Activated CD8-positive, alpha-beta memory T cell treated with anti-CD3 and anti-CD28 coated beads, Interleukin-2, amount 50 U/mL, for 48 hours (primary cell): ENCODE measurements at places on chromosomes 2 and 18.

DNA sequence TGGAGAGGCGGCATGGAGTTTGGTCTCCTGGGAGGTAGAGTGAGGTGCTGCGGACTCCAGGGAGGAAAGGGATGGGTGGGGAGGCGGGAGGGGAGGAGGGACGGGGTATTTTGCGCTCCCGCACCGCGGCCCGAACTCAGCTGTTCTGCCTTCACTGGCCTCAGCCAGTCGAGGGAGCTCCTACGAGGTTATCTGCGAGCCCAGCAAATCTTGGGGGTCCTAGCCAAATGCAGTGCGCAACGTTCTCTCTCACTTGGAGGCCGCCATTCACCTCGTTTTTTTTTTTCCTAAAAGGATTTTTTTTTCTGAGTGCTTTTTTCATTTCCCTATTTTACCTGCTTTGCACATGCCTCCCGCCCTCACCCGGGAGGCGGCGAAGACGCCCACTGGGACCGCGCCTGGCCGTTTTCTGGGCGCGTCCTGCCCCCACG lies 877 bp upstream of the BCL2L11 start:
- DNase-seq: peak; percentile 69

DNA sequence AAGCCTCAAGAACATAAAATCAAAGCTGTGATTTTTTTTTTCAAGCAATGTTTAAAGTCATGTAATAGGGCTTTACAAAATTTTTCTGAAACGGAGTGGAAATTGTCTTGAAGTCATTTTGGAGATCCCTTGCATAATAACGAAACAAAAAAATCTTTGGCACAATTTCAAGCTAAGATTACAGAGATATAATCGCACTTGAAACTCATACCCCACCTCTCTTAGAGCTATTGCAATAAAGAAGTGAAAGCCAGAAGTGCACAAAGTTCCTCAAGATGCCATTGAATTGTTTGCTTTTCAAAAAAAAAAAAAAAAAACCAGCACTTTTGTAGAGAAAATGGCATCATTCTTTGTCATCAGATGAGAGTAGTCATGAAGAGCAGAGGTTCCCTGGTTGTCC lies 152.3 kb downstream of the PAX3 start:
- no peak for DNase-seq

DNA sequence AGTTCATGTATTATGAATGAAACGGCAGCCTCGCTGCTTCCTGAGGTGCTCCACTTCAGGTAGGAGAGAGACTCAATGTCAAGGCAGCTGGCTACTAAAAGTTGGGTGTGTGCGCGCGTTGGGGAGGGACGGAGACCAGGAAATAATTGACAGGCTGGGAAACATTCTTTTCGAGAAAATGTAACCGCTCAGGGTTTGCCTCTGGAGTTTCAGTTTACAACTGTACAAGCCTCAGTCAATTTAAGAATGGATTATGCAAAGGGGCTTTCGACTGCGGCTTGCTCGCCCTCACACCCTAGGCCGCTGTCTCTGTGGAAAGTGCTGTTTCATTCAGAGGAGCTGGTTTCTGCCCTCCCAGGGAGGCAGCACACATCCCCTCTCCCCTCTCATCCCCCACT lies 4.4 kb upstream of the SPRED2 start:
- peak; percentile 68 for DNase-seq

DNA sequence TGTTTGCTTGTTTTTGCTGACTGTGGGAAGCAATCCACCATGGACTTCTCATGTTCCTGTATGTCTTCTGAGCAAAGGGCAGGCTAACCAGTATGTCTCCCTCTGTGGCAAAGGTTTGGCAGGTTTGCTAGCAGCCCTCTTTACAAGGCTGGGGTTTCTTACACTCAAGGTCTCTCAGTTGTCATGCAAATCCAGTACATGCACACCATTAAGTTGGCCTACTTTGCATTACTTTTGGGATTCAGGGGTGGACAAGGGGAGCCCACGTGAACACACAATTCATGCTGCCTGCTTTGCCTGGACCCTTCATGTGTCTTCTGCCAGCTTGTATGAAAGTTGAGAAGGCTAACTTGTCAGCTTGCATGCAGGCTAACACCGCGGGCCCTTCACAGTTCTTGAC lies 134.9 kb downstream of the LRRTM4 start:
- no peak for DNase-seq

- DNase-seq: no peak
Observed at GRCh38 chr2:168119515-168120141, 127.8 kb downstream of the STK39 start.
